ENCODE measurements at places on chromosomes 3 and 15.

DNA sequence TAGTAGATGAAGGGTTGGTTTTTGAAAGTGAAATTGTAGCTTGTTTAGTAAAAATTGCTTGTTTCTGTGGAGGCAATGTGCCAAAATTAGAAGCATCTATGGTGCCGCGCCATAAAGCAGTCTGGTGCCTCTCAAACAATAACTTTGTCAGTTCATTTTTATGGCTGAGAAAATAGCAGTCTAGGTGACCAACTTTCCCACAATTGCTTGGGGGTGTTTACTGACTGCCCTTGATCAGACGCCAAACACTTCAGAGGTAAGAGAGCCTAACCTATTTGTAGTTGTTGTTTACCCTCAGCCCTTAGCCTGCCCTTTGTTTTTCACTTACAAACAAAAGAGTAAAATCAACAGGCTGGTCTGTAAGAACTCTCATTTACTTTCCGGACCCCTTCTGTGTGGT lies 174.5 kb downstream of the FNDC3B start:
- DNase-seq, result no peak

- DNase-seq, result no peak
Observed at GRCh38 chr3:120394347-120394746, 45.2 kb upstream of the LRRC58 start.

GRCh38 chr3:179450901-179451264 lies 387 bp downstream of the GNB4 start:
- DNase-seq, result no peak

DNA sequence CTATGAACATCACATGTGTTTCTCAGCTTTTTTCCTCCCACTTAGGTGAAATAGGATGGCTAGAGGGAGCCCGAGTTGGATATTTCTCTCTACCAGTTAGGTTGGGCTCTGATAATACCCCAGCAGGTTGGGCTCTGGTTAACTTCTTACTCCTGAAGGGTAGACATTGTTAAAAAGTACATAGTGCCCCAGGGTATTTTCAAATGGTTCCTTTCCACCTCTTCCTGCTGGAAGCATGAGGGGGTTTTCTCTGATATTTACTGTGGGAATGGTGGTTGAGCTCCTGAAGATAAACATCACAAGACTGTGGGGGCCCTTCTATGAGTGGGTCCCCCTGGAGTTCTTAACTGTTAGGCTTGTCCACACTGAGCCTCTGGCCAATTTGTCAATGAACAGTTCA lies 36.1 kb upstream of the SPESP1 start:
- DNase-seq, result no peak

DNA sequence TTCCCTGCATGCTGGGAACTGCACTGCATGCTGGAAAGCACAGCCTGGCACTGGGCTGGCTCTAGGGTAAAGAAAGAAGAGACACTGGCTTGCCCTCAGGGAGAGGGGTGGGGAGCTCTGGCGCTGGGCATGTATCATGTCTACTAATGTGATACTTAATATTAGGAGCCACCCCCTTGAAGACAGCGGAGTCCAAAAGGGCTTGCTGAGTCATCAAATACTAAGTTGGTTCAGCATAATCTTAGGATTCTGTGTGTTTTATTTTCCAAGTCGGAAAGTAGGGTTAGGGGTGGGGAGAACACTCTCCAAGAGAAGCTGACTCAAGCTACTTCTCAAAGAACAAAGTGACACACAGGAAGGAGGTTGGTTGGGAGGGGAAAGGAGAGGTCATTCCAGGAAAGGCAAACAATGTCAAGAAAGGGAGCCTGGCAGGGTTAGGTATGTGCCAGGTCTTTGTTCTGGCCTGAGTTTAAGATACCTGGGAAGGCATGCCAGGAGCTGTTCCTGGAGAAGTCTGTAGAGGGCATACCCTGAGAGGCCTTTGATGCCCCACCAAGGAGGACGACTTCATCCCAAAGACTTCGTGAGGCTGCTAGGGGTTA lies 237.8 kb upstream of the NR2E3 start:
- DNase-seq, result no peak
